ENCODE measurements at places on chromosomes 12 and 14. TPM values are rescaled to one million over a fixed set of nuclear protein-coding genes. Genes with fewer than 3 reads are reported as not detected.

The P3H3 gene
- total RNA-seq = 109 TPM

The ZNF385A gene
- 4.9 TPM for total RNA-seq

- no peak for DNase-seq
Measured at GRCh38 chr14:91142214-91142668, 28.4 kb downstream of the DGLUCY start.

DNA sequence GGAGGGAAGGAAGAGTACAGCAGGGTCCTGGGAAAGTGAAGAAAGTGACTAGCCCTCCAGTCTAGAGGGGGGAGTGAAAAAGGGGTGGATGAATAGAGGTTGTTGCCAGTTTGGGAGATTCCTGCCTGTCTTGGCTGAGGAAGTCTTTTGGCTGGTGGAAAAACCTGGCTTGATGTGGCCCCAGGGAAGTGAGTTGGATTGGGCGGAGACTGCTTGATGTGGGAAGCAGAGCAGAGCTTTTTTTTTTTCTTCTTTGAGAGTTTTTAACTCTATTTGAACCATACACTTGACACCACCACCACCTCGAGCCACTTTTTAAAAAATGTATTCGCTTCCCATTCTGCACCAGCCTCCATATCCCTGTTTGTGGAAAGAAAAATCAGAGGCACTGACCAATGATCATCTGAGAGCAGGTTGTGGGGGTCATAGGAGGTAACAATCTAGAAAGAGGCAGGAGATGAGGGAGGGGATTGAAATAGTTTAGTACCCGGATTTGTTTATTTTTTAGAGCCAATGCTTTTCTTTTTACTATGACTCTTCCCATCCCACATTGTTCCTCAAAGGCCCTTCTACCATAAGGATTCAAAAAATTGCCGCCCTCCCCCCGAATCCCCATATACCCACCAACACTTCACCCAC lies 690 bp upstream of the DTX3 start:
- peak; percentile 45 for DNase-seq

DNA sequence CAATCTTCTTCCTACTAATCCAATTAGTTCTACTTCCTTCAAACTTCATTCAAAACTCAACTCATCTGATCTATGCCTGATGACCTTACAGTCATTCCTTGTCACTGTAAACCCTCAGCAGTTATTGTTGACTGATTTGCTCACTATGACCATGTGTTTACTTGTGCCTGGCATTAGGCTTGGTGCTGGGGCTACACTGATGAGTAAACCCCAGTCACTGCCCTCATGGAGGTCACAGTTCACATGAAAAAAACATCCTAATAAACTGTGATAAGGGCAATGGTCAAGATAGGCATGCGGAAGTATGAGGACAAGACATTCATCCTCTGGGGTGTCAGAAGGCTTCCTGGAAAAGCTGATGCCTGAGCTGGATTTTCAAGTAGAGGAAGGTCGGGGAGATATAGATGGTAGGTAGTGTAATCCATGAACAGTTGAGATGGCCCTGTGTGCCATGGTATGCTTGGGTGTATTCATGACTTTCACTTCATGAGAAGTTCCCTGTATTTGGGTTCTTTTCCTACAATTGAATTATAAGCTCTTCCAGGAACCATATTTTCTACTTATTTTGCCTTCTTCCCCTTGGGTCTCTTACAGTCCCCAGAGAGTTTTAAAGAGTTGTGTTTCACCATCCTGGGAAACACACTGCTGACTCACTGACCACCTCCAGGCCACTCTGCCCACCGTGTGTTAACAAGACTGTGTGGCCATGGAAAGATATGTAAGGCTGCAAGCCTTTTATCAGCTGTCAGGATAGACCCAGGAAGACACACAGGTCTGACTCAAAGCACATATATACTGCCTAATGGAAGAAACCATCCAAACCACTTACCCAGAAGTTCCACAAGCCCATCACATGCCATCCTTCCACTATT lies 38.7 kb upstream of the DUSP6 start:
- peak; percentile 68 for DNase-seq
